ENCODE measurements at places on chromosomes 2 and 18.

GRCh38 chr2:70091816-70092215 is 4.5 kb downstream of the PCBP1 start:
- no peak for DNase-seq

DNA sequence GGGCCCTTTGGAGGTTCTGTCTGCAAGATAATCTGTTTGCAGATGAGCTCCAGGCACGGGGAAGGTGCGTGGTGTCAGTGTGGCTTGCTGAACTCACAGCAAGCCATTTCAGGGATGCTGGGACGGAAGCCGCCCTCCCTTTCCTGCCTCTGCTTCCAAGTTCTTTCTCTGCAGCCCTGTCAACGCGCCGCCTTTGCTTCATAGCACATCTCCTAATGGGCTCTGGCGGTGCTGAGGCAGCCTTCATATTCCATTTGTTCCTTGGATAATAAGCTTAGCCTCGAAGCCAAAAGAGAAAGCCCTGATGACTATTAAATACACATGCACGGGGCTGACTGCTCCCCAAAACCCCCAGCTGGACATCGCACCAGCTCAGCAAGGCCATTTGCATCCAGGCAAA is 81.7 kb upstream of the TAF1B start:
- no peak for DNase-seq

DNA sequence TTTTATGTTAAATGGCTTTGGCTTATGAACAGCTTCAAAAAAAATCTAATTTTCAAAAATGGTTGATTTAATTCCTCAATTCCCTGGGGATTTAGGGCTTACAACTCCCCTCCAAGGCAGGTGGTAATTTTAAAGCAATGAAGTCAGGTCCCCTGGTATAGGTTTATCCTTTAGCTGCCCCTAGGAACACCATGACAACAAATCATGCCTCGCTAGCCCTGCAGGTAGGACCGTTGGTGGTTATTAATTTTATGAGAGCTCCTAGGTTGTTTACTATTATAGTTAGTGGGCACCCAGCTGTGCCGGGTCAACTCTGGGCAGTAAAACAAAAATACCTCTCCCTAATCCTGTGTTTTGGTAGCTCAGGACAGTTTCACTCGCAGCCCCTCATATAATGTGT is 26.2 kb upstream of the MBOAT2 start:
- DNase-seq = no peak

DNA sequence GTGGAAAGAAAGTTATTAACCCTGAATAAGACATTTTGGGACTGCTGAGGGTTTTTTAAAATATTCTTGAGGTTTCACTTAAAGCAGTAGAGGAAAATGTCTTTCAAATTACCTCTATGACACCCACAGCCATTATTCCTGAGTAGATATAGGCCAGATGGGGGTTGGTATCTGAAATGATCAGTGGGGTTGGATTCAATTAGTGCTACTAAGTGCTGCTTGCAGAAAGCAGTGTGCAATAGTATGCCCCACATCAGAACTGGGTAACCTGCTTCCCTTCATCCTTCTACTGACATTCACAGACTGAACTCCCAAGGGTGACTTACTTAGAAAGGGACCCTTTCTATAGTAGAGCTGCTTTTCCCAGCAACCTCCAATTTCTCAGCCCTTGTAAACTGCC is 7.3 kb upstream of the ETAA1 start:
- DNase-seq = no peak

DNA sequence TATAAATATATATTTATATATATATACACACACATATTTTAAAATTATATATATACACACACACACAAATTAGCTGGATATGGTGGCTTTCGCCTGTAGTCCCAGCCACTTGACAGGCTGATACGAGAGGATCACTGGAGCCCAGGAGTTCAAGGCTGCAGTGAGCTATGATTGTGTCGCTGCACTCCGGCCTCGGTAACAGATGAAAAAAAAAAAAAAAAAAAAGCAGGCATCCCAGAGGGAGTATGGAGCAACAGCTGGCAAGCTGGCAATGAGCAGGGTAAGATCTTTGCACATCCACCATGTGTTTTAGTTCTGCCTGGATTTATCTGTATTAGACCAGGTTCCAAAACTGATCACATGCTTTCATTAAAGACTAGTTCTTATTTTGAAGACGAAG is 170.1 kb downstream of the MAP2 start:
- DNase-seq = no peak

- DNase-seq = no peak
Observed at GRCh38 chr2:190696792-190697398, 48.0 kb downstream of the NAB1 start.

- no peak for DNase-seq
Observed at GRCh38 chr2:203340791-203341487, 12.7 kb downstream of the ABI2 start.

- DNase-seq = no peak
Observed at GRCh38 chr2:126715576-126716406, 59.8 kb downstream of the GYPC start.

DNA sequence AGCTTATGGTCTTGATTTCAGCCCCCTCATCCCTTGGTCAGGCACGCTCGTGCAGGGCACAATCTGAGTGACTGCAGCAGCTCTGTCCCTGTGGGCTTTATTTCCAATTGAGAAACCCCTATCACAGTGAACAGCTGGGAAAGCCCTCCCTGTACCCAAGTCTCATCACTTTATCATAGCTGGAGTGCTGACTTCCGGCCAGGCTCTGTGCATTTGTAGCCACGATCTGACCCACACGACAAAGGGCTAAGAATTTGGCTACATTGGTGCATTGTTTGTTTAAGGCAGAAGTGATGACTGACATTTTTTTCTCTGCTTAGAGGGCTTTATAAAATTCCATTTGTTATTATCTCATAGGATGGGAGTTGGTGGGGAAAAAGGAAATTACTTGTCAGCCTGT is 184.4 kb downstream of the KCNS3 start:
- no peak for DNase-seq

DNA sequence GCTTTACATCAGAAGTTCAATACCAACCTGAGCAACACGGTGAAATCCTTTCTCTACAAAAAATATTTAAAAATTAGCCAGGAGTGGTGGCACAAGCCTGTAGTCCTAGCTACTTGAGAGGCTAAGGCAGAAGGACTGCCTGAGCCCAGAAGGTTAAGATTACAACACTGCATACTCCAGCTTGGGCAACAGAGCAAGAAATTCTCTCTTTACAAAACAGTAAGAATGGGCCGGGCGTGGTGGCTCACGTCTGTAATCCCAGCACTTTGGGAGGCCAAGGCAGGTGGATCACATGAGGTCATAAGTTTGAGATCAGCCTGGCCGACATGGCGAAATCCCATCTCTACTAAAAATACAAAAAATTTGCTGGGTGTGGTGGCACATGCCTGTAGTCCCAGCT is 113.2 kb downstream of the USP34 start:
- DNase-seq = no peak

GRCh38 chr2:110714452-110715224 is 17.7 kb upstream of the ACOXL start:
- DNase-seq = no peak

- DNase-seq = no peak
Observed at GRCh38 chr2:99771681-99772333, 282.0 kb upstream of the REV1 start.

DNA sequence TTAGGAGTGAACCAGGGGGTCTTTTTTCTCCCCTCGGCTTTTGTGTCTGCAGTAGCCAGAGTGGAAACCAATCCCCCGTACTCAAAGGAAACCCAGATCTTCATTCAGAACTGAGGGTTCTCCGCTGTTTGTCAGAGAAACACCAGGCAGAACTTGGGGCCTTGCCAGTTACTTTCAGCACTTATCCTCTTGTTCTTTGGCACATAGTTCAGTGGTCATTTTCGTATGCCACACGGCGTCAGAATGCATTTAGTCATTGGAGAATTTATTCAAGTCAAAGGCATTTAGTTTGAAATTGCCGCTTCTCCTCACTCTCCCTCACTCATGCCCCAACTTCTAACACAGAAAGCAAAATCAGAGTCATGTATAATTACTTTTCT is 102.9 kb downstream of the CABLES1 start:
- no peak for DNase-seq

DNA sequence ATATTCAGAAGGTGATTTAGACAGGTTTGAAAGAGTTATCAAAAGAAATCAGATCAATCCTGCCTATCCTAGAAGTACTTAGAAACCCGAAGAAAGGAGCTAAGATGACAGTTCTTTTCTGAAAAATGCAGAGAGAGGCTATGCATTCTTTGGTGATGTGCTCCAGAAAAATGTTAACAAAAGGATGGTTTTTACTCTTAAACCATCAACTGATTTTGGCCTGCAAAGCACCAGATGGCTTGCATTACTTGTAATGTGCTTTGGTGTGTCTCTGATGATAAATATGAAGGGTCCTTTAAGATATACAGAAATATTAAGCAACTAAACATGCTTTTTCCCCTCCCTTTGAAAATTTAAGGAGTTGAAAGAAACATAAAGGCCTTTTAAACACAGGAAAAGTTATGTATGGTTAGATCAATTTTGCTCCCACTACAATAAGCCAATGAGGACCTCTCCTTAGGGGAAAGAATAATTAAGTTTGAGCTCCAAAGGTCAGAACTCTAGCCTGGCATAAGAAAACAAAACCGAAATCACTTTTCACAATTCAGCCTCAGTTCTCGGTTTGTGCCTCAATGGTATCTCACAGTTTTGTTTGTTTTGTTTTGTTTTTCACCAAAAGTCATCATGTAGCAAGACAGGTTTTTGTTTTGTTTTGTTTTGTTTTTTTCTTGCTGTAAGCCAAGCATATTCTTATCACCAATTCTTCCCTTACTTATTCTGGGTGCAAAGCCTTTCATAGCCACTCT is 302.4 kb upstream of the NT5C1B start:
- DNase-seq = no peak

- DNase-seq = no peak
Observed at GRCh38 chr2:119694845-119695521, 16.0 kb downstream of the TMEM177 start.

GRCh38 chr18:58662118-58662517 is 9.1 kb upstream of the MALT1 start:
- no peak for DNase-seq

DNA sequence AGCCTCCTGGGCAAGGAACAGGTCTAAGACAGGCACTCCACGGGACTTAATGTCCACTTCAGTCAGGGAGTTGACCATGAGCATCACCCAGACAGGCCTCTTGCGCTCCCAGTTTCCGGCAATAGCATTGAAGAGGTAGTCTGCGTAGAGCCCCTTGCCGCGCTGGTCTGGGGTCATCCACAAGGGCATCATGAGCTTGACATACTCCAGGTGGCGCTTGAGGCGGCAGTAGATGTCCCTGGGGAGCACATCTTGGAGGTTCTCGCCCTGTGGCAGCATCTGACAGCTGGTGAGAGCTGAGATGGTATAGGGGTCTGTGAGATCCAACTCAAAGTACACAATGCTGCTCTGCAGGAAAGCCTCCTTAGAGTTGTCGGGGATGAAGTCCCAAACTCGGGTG is 10.6 kb downstream of the TRABD2A start:
- DNase-seq = no peak

- no peak for DNase-seq
Observed at GRCh38 chr18:37874721-37875120, 309.1 kb upstream of the CELF4 start.

- DNase-seq = no peak
Observed at GRCh38 chr2:185063761-185064160, 465.4 kb downstream of the ZNF804A start.

DNA sequence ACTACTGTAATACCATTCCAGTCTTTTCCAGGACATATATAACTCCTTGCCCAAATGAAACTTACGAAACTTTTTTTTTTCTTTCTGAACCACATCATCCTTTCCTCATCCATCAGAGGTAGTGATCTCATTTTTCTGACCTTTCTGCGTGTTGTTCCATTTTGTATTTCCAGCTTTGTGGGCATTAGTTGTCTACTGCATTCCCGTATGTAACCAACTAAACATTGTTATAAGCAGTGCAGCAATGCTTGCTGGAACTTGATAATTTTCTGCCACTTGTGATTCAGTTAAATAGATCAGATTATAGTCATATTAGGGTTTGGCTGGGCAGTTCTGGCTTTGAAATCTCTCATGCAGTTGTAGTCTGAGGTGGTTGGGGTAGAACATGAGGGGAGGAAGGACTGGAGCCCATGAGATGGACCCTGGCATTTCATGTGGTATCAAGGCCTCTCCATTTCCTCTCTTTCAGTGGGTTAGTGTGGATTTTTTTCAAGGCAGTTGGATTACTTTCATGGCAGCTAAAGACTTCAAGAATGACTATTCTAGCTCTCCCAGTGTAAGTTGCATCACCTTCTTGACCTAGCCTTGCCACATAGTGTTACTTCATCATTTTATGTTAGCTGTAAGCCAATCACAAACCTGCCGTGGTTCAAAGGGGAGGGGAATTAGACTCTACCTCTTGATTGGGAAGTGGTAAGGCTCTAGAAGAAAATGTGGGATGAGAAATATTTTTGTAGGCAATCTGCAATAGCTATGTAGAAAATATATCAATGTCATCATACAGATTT is 80.5 kb downstream of the EHBP1 start:
- DNase-seq = no peak

DNA sequence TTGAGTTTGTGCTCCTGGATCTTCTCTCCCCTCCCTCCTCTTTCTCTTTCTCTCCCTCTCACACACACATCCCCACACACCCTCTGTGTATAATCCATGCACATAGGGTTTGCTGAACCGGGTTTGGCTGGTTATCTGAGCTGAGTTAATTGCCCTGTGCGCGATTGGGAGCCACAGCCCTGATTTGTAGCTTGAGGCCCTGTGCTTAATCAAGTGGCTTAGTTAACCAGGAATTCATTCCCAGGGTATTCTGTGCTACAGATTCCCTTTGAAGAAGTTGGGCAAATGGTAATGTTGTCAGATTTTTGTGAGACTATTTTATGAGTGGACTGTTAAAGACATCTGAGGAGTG is 6.2 kb downstream of the PARD3B start:
- DNase-seq = no peak

GRCh38 chr2:237190966-237191713 is 105.5 kb downstream of the COPS8 start:
- DNase-seq = no peak

DNA sequence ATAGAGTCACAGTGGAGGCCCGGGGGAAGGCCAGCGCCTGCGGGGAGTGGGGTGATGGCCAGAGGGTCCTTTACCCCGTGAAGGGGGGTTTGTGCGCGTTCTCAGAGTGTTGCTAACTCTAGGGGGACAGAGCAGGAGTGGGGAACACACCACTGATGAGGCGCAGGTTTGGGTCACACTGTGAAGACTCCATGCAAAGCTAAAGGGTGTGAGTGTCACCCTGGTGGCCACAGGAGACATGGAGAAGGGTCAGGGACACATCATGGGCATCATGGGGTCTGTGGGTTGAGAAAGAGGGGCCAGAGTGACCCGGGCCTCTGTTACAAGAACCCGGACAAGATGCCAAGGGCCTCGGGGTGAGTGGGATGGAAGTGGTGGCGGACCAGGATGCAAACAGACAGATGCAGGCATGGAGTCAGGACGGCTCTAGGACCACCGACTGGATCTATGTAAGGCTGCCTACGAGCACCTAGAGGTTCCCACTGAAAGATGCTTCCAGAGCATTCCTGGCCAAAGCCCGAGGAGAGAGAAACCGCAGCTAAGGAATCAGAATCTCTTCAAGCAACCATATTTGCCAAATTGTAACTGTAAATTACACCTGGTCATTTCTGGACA is 84.3 kb downstream of the PXDN start:
- DNase-seq = no peak

- no peak for DNase-seq
Observed at GRCh38 chr2:11006191-11006590, 94.5 kb downstream of the KCNF1 start.

- no peak for DNase-seq
Observed at GRCh38 chr2:235043762-235044500, 92.1 kb downstream of the SH3BP4 start.

GRCh38 chr2:190662754-190663153 is 13.9 kb downstream of the NAB1 start:
- no peak for DNase-seq

- no peak for DNase-seq
Observed at GRCh38 chr2:163493359-163494298, 242.2 kb downstream of the FIGN start.

Data from activated T-helper 1 cell treated with anti-CD3 and anti-CD28 coated beads, Interleukin-2, amount 50 U/mL, for 16 hours (primary cell).